ENCODE measurements at places on chromosomes 4 and X.
A peak's percentile ranks its signal among the peaks of the same experiment; 100 is the strongest.

GRCh38 chrX:119809185-119809666, 17.8 kb upstream of the RPL39 start:
- DNase-seq: no peak

GRCh38 chr4:128155874-128156456, 94.9 kb downstream of the LARP1B start:
- DNase-seq: no peak

DNA sequence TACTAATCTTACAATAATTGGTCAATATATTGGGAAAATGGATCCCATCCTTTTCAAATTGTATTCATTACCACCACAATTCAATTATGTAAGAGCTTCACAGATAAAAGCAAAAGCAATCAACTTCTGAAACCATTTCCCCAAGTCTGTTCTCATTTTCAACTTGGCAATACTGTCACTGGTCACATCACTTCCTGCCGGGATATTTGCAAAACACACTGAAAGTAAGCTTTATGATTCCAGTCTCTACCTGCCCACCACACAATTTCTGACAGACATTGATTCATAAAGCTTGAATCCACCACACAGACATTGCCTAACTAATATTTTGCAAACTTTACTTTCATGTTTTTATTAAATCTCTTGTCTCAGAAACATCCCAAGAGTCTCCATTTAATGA, 53.6 kb downstream of the LIN54 start:
- peak; percentile 51 for DNase-seq

- DNase-seq: peak; percentile 58
Measured at GRCh38 chrX:15853586-15854079, 980 bp downstream of the AP1S2 start.

DNA sequence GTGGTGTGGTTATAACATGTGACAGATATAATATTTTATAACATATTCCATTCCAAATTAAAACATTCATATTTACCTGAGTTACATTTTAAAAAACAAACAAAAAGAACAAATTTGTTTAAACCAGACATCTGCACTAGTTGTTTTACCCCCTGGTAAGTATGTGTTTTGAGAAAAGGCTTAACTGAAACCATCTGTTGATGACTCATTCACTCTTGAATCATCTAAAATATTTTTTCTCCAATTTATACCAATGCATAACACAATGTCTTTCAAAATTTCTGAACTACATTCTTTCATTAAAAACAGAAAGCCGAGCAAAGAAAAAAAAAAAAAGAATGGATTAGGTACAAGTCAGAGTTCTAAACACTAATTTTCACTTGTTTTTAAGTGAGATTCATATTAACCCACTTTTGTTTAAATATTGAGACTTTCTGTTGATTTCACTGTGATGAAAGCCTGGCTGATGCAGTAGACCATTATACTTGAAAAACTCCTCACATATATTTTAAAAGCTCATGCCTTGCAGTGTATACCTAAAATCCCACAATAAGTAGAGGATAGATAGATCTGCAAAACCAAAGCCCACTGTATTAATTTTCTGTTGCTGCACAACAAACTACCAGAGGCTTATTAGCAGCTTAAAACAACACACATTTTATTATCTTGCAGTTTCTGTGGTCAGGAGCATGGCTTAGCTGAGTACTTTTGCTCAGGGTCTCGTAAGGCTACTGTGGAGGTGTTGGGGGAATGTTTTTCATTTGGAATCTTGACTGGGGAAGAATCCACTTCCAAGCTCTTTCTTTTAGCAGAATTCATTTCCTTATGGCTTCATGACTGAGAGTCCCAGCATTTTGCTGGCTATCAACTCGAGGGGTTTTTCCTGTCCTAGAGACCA, 221.5 kb downstream of the PCDH18 start:
- DNase-seq: no peak

DNA sequence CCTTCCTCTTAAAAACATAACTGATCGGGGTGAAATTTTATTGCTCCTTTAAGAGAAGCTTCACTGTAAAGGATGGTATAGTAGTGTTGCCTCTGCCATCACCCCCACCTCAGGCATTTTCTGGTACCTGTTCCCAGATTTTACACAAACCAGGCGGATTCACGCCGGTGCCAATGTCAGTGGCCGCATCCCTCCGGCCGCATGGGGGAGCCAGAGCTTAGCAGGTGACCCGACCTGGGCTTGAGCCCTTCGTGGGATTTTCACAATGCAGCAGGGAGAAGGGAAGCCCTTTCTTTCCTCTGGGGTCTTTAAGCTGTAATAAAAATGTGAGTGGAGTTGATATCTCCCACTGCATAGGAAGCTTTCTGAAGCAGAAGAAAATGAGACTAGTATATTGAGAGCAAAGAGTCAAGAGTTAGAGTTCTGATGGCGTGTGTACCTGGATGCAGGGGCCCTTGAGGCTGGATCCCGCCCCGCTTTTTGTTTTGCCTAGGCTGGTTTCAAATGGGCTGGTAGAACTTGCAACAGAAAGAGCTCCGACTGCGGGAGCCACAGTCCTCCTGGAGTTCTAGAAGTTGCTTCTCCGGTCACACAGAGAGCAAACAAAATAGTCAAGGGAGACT, 59.4 kb downstream of the POLR2B start:
- peak; percentile 68 for DNase-seq

GRCh38 chr4:83905952-83906351, 370.0 kb downstream of the GPAT3 start:
- DNase-seq: no peak

DNA sequence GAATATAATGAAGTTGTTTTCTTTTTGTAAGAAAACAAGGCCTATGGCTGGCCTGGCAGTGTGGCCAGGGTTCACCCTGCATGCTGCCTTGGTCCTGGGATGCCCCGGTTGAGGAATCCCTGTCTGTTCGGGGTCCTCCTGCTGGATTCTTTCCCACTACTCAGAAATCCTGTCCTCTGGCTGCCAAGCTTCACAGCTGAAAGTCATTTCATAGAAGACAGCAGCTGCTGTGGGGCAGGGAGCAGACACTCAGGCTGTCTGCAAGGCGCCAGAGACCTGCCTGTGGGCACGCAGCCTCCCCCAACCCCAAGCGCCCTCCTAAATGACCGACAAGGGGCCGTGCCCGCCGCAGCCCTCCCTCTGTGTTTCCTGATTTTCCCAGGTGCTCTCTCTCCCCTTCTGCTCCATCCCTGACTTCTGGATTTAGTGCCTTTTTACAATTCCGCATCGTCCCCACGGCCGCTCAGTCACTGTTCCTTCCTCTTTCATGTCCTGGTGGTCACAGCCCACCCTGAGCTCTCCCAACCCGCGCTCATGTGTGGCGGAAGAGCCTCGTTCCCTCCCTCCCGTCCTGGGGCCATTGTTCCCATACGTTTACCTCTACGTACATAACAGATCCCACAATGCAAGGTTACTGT, 27.5 kb downstream of the ZFYVE28 start:
- no peak for DNase-seq

- DNase-seq: no peak
Measured at GRCh38 chrX:105226499-105226898, 6.0 kb upstream of the TEX13A start.

GRCh38 chrX:129983575-129984110, 1.2 kb downstream of the BCORL1 start:
- no peak for DNase-seq

- DNase-seq: no peak
Measured at GRCh38 chrX:44974451-44974850, 101.5 kb downstream of the KDM6A start.

- no peak for DNase-seq
Measured at GRCh38 chr4:85200106-85200505, 233.6 kb upstream of the WDFY3 start.

GRCh38 chrX:39309018-39309635, 507.9 kb downstream of the MID1IP1 start:
- DNase-seq: peak; percentile 74

DNA sequence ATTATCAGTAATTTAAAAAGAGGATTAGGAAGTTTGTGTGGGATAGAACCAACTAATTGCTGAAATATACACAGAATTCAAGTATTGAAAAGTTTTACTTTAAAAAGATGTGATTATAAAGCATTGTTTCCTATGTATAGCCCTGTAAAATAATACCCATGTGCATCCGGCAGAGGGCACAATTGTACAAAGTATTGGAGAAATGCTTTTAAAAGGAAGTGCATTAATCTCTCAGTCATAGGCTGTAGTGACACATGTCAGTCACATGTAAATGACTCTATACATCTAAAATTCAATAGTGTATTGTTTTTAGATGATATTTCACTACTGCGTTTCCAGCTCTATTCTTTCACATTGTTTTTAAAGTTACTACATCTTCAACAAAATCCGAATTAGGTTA, 9.7 kb upstream of the GEMIN8 start:
- peak; percentile 84 for DNase-seq

- DNase-seq: no peak
Measured at GRCh38 chrX:153857348-153857903, 27.1 kb upstream of the PDZD4 start.

- DNase-seq: no peak
Measured at GRCh38 chr4:24999392-25000089, 31.2 kb downstream of the LGI2 start.

DNA sequence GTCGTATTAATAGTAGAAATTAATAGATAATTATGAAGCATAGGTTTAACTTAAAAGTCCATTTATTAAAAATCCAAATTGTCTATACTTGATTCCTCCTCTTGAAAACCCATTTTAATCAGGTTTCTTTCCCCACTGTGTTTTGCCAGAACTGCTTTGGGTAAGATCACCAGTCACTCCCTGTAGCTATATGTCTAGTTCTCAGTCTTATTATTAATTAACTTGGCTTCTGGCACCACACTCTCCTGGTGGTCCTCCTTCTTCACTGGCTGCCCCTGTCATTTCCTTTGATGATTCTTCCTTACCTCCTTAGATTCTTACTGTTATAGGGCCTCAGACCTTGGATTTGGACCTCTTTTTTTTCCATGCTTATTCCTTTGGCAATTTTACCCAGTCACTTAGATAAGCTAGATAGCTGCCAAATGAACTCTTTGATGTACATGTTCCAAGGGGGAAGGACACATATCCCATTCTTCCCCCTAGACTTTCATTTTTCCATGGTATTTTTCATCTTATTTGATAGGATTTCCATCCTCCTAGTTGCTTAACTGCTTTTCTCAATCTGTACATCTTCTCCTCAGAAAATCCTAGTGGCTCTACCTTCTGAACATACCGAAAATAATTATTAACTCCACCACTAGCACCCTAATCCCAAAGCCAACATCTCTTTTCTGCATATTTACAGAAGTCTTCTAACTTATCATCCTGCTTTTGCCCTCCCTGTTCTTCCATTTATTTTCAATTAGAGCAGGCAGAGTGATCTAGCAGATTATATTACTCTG, 24.5 kb downstream of the GIMD1 start:
- DNase-seq: no peak

- no peak for DNase-seq
Measured at GRCh38 chr4:147773261-147774184, 41.6 kb downstream of the ARHGAP10 start.

GRCh38 chr4:160136021-160136420, 1033.1 kb downstream of the RAPGEF2 start:
- DNase-seq: no peak

DNA sequence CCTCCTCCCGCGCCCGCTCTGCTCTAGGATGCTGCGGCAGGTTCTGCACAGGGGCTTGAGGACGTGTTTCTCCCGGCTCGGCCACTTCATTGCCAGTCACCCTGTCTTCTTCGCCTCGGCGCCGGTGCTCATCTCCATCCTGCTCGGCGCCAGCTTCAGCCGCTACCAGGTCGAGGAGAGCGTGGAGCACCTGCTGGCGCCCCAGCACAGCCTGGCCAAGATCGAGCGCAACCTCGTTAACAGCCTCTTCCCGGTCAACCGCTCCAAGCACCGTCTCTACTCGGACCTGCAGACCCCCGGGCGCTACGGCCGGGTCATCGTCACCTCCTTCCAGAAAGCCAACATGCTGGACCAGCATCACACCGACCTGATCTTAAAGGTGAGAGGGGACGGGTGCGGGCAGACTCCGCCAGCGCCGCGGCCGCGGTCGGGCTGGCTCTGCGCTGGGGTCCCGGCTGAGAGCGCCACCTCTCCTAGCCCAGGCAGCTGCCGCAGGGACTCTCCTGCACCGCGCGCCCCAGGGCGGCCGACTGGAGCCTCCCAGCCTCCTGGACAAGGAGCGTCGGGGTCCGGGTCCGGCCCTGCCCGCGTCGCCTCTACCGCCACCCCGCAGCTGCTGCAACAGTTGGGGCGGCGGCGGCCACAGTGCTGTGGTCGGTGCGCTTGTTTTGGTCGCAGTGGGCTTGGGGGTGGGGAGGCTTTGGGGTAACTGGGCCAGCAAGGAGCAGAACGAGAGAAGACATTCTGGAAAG, at the start of gene PTCHD1:
Gene PTCHD1 (plus strand): TSS at position 2 of the 752 bp plus-strand sequence. CDS start 27 bp downstream, at position 29.
- DNase-seq: no peak

DNA sequence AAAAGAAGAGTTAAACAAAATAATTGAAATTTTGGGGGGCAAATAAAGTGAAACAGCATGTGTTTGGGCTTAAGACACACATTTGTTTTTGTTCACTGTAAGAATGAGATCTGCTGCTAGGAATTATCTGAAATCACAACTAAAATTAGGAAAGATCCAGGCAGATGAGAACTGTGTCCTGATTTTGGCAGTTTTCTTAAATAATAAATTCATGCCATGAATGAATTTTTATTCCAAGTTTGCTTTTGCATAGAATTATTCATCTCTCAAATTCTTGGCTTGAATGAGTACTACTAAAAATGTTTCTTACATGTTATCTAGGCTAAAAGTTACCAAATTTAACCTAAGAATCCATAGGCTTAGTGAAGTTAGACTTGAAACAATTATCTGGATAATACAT, 321.7 kb downstream of the ANK2 start:
- DNase-seq: no peak

DNA sequence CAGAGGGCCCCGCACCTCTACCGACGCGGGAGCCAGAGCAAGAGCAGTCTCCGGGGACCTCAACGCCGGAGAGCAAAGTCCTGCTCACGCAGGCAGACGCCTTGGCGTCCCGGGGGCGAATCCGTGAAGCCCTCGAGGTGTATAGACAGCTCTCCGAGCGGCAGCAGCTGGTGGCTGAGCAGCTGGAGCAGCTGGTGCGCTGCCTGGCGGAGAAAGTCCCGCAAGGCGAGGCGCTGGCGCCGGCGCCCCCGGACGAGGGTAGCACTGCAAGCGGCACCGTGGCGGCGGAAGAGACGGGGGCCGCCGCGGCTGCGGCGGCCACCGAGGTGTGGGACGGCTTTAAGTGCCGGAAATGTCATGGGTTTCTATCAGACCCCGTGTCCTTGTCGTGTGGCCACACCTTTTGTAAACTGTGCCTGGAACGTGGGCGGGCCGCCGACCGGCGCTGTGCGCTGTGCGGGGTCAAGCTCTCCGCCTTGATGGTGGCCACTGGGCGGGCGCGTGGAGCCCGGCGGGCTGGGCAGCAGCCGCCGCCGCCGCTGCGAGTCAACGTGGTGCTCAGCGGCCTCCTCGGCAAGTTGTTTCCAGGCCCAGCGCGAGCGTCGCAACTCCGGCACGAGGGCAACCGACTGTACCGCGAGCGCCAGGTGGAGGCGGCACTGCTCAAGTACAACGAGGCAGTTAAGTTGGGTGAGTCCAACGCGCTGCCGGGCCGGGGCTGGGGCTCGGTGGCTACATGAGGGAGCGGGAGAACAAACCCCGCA, 672 bp downstream of the LONRF3 start:
- DNase-seq: peak; percentile 75

- peak; percentile 61 for DNase-seq
Measured at GRCh38 chr4:54230484-54231418, 1.7 kb downstream of the PDGFRA start.

GRCh38 chrX:48677516-48677915, 6.1 kb upstream of the WAS start:
- no peak for DNase-seq

GRCh38 chrX:135087867-135088266, 32.5 kb downstream of the ETDB start:
- no peak for DNase-seq

GRCh38 chr4:74948236-74948635, 15.3 kb downstream of the PARM1 start:
- no peak for DNase-seq
